Hematopoietic multipotent progenitor cell (in vitro differentiated cells): ENCODE measurements at places on chromosomes 16 and 17. TPM values are rescaled to one million over a fixed set of nuclear protein-coding genes. Genes with fewer than 3 reads are reported as not detected.

DNA sequence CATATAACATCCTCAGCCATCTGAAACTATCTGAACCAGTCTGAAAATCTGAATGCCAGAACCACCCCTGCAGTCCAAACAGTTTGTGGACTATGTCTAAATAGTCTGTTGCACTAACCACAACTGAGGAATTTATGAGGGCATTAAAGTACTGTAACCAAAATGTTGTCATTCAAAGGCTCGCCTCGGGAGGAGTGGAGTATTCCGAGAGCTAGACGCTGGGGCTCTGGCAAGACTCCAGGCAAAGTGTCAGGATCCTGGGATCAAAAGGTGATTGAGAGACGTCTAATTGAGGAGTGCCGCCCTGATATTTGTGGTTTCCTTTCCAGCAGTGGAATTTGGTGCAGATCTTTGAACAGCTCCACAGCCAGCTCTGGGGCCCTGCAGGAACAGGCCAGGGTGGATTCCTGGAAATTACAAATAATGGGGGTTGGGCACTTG, 142.9 kb upstream of the MYOCD start:
- no peak for DNase-seq

DNA sequence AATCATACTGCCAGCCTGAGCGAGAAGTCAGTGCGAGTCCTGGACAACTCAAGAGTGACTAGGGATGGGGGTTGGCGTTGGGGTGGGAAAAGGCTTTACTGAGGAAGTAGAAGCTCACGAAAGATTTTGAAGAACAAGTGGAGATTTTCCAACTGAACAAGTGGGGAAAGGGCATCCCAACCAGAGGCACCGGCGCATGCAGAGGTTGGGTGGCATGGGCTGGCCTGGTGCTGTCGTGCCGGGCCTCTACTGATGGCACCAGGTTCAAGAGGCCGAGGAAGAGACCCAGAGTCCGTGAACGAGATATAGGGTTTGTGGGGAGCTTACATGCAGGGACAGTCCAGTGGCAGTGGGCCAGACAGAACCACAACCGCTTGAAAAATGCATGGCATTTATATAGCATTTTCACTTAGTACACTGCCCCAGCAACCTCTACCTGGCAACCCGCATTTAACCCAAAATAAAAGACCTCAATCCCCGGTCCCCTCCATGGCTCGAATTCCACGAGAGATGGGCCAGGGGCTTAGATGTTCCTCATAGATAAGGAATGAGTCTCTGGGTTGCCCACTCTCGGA, 7.7 kb upstream of the ITGA3 start:
- DNase-seq = no peak

DNA sequence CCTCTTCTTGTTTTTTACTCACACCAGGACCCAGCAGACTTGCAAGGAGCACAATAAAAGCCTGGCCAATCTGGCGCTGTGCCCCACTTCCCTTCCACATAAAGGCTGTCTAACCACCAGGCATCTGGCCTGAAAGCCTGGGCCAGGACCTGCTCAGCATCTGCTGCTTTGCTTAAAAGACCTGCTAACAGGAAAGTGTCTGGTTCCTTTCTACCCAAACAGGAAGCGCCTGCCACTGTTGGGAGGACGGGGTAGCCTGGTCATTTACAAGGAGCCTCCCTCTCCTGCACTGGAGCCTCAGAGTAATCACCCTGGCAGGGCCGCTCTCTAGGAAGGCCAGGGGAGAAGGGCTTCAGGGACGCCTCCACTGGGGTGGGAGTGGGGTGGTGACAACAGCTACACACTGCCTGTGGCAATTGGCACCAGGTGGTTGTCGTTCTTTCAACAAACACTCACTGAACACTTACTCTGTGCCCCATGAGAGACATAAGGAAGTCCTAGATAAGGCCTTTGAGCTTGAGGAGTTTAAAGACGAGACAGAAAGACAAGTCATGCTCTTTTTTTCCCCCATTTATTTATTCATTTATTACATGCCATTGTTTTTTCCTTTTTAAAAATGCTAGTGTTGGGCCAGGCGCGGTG, 6.3 kb upstream of the MMP28 start:
- DNase-seq = no peak

DNA sequence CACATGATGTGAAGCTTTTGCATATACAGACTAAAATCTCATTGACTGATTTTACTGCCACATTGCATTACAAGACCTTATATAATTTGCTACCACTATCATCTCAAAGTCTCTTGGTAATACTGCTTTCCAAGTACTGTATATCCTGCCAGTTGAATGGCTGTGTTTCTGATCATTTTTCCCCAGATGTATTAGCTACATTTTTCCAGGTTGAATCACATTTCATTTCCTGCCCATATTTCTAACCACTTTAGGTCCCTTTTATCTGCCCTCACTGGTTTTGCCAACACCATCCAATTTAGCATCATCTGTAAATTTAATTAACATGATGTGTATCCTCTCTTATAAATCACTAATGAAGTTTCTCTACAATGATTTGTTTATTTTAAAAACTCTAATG, 365.7 kb upstream of the PMFBP1 start:
- no peak for DNase-seq

- no peak for DNase-seq
These were observed 4.8 kb upstream of the SEZ6 start for GRCh38 chr17:29010586-29010985.

GRCh38 chr16:11339075-11339474, 6.2 kb upstream of the RMI2 start:
- DNase-seq = no peak

GRCh38 chr16:28218109-28218508, 6.3 kb upstream of the XPO6 start:
- DNase-seq = peak; percentile 52

DNA sequence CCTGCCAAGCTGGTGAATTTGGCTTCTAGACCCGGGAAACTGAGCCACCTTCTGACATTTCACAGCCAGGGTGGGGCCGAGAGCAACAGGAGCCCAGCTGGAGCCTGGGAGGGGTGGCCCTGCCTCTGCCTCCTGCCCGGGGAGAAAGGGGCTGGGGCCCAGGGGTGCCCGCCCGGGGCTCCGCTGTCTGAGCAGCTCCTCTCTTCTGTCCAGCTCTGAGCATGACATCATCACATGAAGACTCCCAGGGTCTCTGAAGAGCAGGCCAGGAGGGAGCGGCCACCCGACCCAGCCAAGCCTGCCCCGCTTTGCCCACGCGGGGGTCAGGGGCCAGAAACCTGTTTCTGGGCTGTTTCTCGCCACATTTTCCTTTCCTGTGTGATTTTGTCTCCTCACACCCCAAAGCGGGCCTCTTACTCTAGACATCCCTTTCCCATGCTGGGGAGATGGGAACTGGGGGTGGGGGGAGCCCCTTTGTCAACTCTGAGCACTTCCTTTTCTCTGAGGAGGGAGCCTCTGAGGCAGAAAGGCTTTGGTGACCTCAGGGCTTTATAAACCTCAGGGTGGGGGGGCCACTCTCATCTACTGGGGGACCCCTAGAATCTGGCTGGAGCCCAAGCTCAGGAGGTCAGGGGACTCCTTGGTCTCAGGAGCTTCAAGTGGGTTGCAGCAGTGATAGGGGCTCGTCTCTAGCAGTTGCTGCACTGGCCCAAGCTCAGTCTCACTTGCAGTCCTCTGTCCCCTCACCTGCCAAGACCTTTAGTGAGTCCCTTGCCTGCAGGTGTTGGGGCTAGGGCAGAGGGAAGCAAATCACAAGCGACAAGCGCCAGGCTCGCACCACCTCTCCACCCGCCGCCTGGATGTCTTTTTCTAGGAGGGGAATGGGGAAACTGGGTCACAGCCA, 7.6 kb downstream of the UBALD2 start:
- DNase-seq = no peak

- no peak for DNase-seq
These were observed 188.0 kb downstream of the CDH11 start for GRCh38 chr16:64933885-64934284.

SCGB1C2 gene
- not detected for total RNA-seq

GRCh38 chr17:40577611-40578065, 12.4 kb upstream of the CCR7 start:
- DNase-seq = no peak

- DNase-seq = peak; percentile 93
These were observed 9.3 kb downstream of the CORO6 start for GRCh38 chr17:29613352-29613837.

CA5A gene
- not detected for total RNA-seq

DNA sequence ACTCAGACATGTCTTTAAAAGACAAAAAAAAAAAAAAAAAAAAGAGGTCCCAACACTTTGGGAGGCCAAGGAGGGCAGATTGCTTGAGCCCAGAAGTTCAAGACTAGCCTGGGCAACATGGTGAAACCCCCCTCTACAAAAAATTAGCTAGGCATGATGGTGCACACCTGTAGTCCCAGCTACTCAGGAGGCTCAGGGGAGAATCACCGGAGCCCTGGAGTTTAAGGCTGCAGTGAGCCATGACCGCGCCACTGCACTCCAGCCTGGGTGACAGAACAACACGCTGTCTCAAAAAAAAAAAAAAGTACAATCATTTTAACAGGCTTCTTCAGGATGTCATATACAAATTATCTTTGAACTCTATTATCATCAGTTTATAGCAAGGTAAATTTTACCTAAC, 22.0 kb downstream of the C16orf87 start:
- DNase-seq = no peak

HCRT gene
- not detected for total RNA-seq

- peak; percentile 35 for DNase-seq
These were observed 71.5 kb upstream of the DNAJA2 start for GRCh38 chr16:47045023-47045422.

GRCh38 chr17:65254166-65254565, 117.0 kb downstream of the RGS9 start:
- DNase-seq = no peak

GRCh38 chr17:68357886-68358285, 66.6 kb downstream of the ARSG start:
- DNase-seq = no peak

DNA sequence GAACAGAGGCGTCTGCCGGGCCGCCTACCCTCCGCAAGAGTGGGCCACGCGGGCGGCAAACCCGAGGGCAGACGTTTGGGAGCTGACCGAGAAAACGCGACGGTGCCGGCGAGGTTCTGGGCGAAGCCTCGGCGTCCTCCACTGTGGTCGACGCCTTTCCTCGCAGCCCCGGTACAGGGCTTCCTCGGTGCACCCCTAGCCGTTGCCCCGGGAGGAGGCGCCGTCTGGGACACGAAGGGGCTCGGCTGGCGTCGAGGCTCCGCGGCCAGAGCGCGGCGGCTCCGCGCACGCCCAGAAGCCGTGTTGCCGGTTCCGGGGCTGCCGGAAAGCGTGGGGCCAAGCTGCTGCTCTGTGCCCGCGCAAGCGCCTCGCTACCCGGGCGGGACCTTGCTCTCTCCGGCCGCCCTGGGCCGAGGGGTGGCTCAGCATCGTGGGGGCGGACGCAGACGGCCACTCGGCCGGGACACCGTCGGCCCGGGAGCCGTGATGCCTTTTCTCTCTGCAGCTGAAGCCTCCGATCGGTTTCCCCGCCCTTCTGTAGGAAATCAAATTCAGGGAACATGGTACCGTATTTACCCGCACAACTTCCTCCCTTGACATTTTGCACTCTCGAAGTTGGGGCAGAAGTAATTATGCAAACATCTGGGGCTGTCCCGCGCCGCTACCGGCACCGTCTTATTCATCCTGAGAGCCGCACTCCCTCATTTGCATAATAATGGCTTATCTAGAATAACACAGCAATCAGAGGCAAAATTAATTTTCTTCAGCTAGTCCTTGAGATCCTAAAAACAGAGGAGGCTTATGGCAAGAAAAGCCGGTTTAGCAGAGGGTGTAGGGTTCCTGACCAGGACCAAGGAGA, 7.3 kb upstream of the CBX8 start:
- DNase-seq = no peak

DNA sequence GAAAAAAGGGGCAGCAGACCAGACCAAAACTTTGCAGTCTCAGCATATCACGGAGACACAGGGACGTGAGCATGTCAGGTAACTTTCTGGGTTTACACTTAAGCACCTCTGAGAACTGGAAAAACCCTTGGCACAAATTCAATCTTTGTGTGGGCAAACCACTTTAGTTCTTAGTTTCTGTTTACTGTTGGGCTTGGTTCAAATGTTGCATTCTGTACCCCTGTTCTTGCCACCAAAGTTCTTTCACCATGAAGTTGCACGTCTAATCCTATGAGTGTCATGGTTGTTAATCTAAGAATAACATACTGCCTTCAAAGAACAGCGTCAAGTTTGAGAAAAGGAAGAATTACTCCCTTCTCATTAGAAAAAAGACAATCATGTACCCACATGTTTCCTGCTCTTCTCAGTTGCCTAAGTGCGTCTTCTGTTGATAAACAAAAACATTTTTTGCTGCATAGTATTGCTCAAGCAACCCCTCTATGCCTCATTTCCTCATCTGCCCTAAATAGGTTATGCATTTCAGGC, 11.6 kb downstream of the KRT33A start:
- DNase-seq = peak; percentile 29

DNA sequence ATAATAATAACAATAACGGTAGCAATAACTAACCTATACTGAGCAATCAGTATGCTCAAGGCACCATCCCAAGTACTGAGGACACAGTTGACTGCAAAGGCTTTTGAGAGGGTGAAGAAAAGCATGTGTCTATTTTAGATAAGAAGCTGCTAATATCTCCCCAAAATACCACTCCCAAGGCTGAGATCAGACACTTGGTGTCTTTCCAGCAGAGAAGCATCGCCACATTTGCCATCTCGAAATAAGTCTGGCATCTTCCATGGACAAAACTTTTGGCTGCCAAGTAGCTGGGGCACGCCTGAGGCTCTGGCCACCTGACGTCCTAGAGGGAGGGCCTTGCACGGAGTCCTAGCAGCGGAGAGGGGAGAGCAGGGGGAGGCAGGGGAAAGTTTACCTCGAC, 39.0 kb downstream of the ZNF423 start:
- DNase-seq = no peak

DNA sequence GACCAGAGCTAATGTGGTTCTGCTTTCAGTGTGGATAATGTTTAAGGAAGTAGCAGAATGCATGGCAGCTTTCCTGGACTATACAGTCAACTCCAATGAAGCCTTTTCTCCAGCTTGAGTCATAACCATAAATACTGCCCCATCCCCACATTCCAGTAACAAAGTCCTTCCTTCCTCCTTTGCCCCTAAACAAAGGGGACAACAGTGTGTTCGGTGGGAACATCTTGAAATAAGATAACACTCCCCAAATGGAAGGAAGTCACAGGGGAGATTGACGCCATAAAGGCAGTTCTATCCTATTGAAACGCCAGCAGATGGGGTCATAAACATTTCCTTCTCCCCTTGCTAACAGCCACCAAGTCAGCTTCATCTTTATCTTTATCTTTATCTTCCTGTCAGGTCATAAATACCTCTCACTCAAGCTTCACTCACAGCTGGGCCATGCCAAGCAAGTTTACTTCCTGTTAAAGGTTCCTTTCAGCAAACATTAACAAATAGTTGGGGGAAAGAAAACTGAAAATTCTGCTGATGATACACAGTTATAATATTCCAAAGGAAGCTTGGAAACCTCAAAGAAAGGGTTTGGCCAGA, 136.7 kb downstream of the SNX11 start:
- no peak for DNase-seq

MXRA7 gene
- total RNA-seq = 3.2 TPM

PYY gene
- total RNA-seq = not detected

GRCh38 chr16:3598236-3598635, 13.2 kb downstream of the SLX4 start:
- no peak for DNase-seq

SSTR5 gene
- total RNA-seq = not detected

GRCh38 chr16:86714166-86714565, 135.8 kb downstream of the FOXL1 start:
- DNase-seq = no peak

IFT20 gene
- 17.5 TPM for total RNA-seq
